ENCODE measurements at places on chromosomes 6 and 20.

- DNase-seq: no peak
Observed at GRCh38 chr20:36262440-36262839, 26.2 kb downstream of the AAR2 start.

DNA sequence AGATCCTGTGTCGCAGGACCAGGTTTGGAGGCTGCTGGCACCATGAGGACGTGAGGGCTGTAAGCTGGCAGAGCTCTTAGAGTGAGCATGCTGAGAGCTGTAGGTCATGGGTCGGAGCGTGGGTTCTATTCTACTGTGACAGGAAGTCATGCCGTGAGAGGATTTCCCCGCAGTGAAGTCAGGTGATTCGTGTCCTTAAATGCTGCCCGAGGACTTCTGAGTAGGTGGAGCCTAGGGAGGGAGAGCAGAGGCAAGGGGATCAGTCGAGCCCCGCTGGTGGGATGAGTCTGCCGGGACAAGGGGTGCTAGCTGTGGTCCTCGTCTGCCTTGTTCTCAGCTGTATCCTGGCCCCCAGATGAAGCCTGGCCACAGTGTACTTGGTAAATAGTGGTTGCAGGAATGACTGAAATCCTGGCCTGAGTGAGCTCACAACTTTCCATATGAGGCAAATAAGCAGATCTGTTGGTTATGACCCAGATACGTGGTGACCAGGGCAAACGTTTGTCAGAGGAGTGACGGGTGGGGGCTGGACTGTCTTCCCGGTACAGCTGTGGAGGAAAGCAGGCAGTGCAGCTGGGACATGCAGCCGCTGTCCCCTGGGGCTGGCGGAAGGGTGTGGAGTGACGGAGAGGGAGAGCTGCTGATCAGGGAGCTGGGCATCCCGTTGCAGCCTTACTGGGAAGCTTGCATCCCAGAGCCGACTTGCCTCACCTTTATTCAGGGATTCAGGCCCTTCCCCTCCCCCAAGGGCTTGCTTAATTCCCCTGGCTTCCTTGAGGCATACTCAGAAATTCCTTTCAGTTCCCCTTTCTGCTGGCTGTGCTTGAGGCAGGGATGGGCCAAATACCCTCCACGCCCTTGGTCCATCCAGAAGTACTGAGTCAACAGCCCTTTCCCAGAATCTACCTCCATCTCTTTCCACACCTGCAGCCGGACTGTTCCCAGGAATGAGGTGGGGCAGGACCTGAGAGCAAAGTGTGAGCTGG, 250.9 kb upstream of the RREB1 start:
- no peak for DNase-seq

- DNase-seq: no peak
Observed at GRCh38 chr6:135116571-135116970, 61.9 kb upstream of the HBS1L start.

- no peak for DNase-seq
Observed at GRCh38 chr6:154491567-154492470, 18.7 kb downstream of the CNKSR3 start.

DNA sequence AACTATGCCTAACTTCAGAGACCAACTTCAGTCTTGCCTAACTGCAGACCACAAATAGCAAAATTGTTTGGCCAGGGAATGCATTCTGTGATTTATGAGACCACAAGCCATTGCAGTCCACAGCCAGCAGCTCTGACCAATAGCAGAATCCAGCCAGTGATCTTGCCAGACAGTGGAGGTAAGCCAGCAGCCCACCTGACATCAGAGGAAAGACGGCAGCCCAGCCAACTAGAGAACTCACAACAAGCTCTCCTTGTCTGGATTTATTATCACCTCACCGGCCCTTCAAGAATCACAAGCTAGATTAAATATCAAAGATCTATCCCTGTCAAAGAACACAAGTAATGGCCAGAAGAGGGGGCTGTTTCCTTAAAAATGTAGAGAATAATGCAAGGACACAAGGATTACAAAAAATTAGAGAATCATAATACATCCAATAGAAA, 66.5 kb upstream of the SLC35F1 start:
- DNase-seq: peak; percentile 29

GRCh38 chr6:33677143-33677660, 34.3 kb downstream of the UQCC2 start:
- no peak for DNase-seq

- DNase-seq: no peak
Observed at GRCh38 chr6:7216941-7217621, 95.9 kb downstream of the SSR1 start.

DNA sequence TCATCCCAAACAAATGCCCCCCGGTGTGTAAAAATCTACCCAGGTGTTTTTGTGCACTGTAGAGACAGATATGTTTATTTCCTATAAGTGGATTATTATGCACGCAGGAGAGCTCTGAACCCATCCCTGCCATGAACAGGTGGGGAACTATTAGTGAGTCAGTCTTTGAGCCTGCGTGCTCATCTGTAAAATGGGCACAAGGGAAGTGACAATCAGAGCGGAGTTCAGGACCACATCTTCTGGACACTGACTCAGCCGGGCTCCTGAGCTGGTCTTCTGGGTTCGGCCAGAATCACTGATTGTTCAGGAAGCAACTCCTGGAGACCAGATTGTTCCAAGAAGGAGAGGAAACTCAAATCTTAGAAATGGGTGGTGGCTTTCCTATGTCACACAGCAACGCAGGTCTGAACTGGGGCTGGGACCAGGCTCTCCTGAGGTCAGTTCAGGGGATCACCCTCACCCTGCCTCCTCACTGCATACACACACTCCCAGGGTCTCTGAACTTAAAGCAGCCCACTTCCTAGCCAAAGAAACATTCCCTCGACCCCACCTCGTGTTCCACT, 27.3 kb upstream of the TGM2 start:
- DNase-seq: no peak

GRCh38 chr20:62156592-62157386, 13.2 kb downstream of the SS18L1 start:
- no peak for DNase-seq

GRCh38 chr6:16446273-16446672, 207.9 kb downstream of the GMPR start:
- no peak for DNase-seq

All from HS-27A (cell line).